ENCODE measurements at places on chromosomes 12 and 14.
A peak's percentile ranks its signal among the peaks of the same experiment; 100 is the strongest.

DNA sequence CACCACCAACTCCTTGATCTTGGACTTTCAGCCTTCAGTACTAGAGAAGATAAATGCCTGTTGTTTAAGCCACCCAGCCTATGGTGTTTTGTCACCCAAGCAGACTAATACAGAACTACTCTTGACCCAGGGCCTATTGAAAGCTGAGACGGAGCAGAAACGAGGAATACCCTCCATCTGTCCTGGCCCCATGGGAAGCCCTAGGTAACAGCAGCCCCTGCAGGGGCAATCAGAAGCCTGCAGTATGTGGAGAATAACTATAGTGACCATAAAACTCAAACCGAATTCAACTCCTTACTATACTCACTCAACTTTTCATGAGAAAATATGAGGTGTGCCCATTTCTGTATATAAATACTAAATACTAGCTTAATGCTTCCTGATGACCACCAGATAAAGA is 307.4 kb downstream of the NUAK1 start:
- DNase-seq, result no peak

- DNase-seq, result no peak
Measured at GRCh38 chr12:123929946-123930583, 42.6 kb downstream of the CCDC92 start.

DNA sequence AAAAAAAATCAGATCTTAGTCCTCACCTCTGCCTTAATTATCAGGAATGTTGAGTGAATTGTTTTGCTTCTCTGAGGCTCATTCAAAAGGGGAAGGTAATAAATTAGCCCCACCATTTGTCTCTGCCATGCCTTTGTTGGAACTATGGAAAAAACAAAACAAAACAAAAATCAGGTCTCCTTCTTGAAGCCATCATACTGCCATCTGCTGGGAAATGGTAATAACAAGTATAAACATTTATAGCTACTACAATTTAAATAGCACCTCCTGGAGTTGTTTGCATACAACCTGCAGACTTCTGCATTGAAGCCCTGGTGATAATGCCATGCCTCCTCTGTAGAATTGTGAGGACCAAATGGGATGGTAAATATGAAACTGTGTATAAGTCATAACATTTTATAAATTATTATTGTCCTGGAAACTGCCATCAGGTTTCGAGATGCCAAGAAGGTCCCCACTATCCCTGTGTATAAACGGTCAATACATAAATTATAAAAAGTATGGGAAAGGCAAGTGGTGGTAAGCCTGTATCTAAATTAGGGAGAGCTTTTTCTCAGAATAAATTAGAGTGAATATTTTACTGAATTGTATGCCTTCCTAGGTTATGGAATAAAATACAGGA is 87.2 kb upstream of the FGD4 start:
- peak; percentile 53 for DNase-seq

DNA sequence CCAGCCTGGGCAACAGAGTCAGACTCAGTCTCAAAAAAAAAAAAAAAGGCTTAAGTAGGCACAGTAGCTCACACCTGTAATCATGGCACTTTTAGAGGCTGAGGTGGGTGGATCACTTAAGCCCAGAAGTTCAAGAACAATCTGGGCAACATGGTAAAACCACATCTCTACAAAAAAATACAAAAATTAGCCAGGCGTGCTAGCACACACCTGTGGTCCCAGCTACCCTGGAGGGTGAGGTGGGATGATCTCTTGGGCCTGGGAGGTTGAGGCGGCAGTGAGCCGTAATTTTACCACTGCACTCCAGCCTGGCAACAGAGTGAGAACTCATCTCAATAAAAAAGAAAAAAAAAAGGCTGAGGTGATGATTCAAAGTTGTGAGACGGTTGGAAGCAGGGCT is 9.1 kb upstream of the RESF1 start:
- no peak for DNase-seq

DNA sequence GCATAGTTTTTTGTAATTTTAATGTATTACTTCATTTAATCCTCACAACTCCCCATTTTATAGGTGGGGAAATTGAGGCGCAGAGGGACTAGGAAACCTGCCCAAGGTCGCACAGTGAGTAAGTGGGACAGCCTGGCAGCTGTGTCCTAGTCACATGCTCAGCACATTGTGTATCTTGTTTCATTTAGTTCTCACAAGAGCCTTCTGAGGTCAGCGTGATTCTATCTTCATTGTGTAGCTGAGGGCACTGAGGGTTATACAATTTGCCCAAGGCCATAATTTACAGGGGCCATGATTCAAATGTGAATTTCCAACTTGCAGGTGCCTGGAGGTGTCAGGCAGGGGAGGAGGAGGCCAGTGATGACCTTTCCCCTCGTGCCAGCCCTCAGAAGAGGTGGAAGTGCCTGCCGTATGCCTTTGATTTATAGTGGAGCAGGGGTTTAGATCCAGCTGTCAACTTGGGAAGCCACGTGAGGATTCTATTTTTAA is 30.3 kb upstream of the SMOC1 start:
- DNase-seq, result no peak

DNA sequence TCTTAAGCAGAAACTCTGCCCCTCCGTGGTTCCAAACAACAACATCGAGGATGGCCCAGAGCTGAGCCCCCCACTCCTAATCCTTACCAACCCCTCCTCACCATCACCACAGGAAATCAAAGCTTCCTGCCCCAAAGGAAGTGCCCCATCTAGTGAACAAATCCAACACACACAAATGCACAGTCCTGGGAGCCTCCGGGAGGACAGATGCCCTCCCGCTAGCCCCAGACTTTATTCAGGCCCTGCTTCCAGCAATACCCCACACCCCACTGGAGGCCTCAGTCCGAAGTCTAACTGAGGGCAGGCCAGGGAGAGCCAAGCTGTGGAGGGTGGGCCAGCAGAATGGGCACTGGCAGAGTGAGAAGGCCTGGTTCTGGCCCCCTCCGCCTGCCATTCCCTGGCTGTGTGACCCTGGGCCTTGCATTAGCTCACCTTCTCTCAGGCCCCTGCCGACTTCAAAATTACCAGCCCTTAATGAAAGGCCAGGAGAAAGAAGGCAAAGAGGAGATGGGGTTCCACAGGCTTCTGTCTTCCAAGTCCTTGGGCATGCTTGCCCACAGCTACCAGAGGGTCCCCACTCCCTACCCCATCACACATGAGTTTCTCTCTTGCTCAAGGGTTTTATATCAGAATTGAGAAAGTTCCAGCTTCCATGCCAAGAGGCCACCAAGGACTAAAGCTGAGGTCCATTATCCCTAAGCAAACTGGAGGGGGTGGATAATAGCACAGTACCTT is 2.3 kb downstream of the HDAC7 start:
- no peak for DNase-seq

DNA sequence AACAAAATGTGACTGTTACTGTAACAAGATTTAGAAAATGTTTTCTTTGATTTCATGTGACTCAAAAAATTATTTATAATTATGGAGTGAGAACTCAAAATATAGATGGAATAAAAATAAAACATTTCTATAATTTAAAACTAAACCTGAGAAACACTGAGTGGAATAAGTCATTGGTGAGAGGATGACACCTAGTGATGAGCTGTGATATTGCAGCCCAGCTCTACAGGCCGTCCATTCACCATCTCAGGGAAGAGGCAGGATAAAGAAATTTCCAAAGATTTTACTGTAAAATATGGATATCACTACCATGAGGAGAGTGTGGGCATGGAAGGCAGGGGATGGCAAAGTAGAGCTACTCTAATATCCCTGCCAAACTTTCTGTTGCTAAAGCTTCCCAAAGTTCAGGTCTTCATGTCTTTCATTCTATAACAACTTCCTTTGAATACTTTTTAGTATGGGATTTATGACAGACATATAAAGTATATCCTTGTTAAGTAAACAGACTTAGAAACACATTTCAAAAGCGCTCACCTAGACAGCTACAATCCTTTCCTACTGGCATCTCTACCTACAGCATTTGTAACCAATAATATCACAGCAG is 308.0 kb downstream of the ITPR2 start:
- no peak for DNase-seq

- no peak for DNase-seq
Measured at GRCh38 chr12:54956322-54956721, 28.2 kb downstream of the TESPA1 start.

DNA sequence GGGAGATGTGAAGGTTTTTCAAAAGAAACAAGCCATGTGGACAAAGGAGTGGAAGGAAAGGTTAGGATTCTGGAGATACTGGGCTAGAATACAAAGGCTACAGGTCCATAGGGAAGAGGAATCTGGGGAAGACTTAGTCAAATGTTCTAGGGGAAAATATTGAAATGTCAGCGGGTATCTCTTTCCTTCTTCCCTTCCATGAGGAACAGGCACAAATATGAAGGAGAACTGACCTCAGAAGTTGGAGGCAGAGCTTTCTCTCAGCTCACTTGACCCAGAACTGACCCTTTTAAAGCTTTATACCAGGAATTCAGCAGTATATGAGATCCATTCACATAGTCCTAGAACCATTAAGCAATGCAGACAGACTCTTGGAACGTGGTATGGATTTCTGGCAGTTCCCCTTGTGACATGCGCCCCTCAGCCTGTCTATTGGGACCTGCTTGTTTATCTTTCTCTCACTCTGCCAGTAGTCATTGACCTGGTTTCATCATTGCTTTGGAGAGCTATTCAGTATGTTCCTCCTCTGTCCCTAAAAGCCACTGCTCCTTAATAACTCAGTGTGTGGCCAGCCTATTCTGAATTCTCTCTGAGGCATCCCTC is 43.0 kb upstream of the GSG1 start:
- DNase-seq, result no peak

- DNase-seq, result no peak
Measured at GRCh38 chr12:31817120-31817519, 88.3 kb upstream of the AMN1 start.

DNA sequence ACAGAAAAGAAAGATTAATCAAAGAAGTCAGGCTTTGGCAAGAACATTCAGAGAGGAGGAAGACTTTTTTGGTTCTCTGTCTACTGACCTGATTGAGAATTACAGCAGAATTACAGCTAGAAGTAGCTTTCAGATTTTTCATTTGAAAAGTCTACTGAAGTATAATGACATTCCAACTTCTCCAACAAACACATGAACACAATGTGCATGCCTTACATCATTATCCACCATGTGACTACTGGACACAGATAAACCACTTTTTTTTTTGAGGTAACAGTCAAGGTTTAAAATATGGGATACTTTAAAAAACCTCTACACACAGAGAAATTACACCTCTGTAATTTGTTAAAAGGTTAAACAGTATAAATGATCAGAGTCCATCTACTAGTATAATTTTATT is 12.3 kb downstream of the BTBD7 start:
- DNase-seq, result no peak

- no peak for DNase-seq
Measured at GRCh38 chr12:69509308-69509736, 39.1 kb downstream of the FRS2 start.

DNA sequence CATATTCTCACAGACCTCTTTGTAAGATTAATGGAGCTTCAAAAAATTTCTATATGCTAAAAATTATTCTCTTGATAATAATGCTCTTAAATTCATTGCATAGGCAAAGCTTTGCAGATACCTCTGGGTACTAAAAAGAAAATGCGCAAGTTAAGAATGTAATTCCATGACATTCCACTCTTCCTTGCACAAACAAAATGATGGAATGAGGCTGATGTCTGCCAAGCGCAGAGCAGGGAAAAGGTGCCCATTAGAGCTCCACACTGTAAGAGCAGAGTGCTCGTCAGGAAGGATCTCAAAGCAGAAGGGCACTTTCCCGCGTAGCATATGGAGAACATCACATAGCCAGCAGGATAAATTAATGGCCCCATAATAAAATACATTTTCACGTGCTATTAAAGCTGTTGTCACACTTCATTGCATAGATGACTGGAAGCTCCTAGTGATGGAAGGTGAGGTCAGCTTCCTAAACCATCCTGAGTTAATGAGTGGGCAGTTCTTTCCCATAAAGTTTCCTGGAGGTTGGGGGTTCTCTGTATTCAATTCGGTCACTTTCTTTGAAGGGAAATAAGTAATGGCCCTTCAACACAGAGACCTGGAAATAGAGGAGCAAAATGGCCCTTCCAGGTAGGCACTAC is 1058.9 kb downstream of the GALC start:
- DNase-seq, result no peak

DNA sequence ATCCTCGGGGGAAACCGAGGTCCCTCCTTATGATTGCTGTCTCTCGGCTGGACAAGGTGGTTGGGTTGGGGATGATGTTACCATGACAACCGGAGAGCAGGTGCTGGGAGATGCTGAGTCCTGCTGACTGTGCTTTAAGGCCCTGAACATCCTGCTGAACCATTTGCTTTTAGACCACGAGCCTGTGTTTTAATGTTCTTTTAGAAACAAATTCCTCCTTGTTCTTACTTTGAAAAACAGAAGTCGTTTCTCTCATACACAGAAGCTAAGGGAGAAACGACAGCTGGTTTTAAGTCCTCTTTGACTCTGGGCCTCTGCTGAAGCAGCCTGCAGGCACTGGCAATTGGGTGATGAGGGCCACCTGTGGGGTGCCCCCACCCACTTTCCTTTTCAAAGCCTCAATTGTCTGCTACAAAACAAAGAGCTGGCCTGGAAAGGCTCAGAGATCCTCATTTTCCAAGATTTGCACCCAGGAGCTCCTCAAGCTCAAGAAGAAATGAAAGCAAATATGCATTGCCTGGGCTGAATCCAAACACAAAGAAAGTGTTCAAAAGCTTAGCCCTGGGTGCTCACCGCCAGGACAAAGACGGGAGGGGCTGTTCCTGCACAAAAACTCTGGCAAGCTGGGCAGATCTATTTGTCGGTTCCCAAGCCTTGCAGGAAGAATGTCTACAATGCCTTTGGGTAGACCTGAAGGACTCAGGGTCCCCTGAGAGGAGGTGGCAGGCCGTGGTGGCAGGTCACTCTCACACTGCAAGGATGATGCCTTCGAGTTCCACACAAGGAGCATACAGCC is 90.0 kb upstream of the CLMN start:
- no peak for DNase-seq

GRCh38 chr14:90578283-90578985 is 181.6 kb downstream of the CALM1 start:
- no peak for DNase-seq

DNA sequence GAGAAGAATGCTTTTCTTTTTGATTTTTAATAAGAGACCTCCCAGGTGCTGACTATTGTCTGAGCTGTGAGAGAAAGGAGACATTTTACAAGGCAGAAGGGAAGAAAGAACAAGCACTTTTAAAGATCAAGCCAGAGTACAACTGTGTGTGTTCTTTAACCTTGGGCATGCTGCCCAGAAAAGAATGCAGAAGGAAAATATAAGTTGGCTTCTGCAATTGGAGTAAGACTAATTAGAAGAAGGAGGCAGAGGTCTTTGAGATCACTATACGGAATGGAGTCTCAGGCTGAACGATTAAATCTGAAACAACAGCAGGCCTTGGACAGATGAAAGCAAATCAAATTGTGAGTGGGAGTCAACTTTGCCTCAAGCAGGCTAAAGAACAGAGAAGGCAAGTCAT is 230.5 kb downstream of the ATP23 start:
- DNase-seq, result no peak

GRCh38 chr12:80472911-80473500 is 29.0 kb downstream of the PTPRQ start:
- peak; percentile 25 for DNase-seq

GRCh38 chr12:2226641-2227040 is 173.9 kb downstream of the CACNA1C start:
- no peak for DNase-seq

DNA sequence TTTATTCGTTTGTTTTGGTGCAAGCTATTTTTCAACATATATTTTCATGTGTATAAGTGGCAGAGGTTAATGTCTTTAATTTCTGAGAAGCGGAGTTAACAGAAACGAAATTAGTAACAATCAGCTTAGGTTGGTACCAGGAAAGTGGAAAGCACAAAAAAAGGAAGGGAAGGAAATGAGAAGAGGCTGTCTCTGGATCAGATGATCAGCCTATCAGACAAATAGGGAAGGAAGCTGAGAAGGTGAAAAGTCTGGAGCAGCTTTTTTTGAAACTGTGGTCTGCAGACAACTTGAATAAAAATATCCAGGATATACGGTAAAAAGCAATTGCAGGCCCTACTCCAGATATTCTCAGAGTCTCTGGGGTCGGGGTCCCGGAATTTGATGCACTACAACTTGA is 265.0 kb downstream of the SSPN start:
- no peak for DNase-seq

Data from NCI-H1436 (cell line).